Chondrocyte (in vitro differentiated cells): ENCODE measurements at places on chromosomes 7 and 10. TPM values are rescaled to one million over a fixed set of nuclear protein-coding genes. Genes with fewer than 3 reads are reported as not detected.

Gene ACTL6B
- not detected in 3 replicates for total RNA-seq

Gene ZPBP
- total RNA-seq = not detected in 3 replicates

Gene LIPF
- total RNA-seq = not detected in 3 replicates

Gene PDZD7
- 1.4 to 1.8 TPM (median 1.7 TPM) in 3 replicates for total RNA-seq
